ENCODE measurements at places on chromosomes 5 and 9.

DNA sequence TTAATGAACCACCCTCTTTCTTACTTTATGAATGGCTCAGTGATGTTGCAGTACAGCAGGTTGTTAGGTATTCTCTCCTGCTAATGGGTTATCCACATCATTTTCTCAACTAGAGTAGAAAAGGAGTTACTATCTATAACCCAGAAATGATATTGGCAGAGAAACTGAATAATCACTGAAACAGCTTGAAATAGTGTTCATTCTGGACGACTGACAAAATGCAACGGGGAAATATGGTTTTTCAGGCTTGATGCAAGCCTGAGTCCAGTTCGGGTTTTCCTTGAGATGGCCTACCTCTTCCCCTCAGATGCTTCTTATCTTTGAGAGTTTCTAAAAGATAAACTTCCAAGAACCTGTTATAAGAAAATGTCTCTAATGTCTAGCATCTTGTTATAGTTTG, 187.3 kb downstream of the RAB3C start:
- no peak for DNase-seq

DNA sequence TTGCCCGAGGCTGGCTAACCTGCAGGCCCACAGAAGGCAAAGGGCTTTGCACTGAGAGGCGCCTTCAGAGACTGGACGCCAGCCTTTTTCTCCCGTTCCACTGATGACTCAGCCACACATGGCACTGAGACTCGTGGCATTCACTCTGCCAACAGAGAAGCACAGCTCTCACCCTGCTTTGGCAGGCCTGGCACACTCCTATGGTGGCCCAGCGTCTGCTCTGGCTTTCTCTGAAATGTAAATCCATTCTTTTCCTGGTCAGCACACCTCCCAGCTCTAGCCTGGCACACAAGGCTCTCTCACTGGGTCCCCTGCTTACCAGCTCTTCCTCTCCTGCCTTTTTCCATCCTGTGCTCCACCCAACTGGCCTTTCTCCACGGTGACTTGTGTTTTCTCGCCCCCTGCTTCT, 5.9 kb upstream of the MELK start:
- no peak for DNase-seq

- no peak for DNase-seq
These were observed 11.5 kb downstream of the SPOCK1 start for GRCh38 chr5:137487600-137487999.

DNA sequence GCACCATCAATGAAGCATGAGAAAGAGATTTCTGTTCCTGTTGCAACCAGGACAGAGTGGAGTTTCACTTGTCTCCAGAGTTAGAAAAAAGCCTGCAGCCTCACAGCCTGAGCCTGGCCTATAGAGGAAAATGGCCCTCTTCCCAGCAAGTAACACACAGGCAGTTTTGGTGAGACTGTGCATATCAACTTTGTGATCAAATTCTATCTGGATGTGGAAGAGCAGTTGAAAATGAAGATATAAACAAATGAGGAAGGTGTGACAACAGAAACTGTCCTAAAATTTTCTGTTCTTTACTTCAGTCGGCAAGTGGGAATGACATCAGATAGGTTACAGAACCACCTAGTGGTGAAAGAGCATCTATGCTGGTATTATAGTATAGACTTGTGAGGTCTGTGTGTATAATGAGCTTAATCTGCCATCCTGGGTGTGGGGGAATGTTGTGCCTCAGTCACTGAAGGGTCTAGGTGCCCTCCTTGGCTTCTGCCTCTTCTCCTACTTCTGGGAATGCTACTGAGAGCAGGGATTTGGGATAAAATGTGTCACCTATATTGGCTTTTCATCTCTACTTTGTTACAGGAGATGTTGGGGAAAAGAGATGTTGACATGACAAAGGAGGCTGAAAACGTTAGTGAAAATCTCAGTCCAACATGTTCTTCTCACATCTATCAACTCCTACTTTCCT, 28.2 kb downstream of the YIPF5 start:
- no peak for DNase-seq

- no peak for DNase-seq
These were observed 112.5 kb downstream of the HAPLN1 start for GRCh38 chr5:83608122-83608521.

GRCh38 chr5:173327948-173328843, at the start of gene STC2:
STC2 (minus strand) TSS chr5:173328414; CDS start chr5:173328193, 221 bp downstream.
- DNase-seq, result peak; percentile 70

GRCh38 chr9:2635922-2636321, 14.3 kb downstream of the VLDLR start:
- DNase-seq, result no peak

DNA sequence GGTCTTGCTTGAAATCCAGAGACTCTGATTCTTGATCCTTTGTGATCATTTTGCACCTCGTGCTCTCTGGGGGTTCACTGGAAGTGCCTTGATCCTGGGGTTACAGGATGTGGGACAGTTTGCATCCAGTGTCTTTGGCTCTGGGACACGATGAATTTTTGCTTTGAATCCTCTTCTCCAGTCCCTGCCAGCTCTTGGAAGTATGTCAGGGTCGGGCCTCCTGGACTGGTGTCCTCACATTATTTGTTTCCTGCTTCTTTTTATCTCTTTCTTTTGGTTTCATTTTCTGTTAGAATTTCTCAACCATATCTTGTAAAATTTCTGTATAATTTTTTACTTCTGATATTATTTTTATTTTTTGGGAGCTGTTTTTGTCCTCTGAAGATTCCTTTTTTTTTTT, 34.2 kb downstream of the SECISBP2 start:
- DNase-seq, result no peak

GRCh38 chr5:1050423-1051365, 42.1 kb downstream of the NKD2 start:
- DNase-seq, result no peak

DNA sequence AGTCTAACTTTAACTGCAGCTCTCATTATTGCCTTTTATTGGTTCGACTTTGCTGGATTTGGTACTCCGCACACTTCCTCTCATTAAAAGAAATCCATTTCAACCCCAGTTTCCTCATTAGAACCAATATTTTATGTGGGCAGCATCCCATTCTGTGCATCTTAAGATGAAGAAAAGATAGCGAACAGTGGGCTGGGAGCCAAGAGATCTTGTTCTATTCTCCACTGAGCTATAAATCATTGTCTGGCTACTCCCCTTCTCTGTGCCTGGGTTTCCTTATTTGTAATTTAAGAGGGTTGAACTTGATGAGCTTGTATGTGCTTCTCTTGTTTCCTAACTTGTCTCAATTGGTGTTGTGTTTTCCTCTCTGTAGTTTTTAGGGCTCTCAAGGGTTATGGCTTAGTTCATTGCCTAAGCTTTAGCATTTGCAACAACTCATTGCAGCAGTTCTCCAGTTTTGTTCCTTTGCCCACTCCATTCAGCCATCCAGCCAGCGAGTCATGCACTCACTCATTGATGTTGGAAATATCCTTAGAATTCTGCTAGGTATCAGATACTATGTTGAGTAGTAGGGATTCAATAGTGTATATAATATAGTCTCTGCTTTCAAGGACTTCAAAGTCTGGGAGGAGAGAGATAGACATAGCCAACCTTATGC, 273.3 kb upstream of the TNC start:
- no peak for DNase-seq

GRCh38 chr5:168339109-168339771, 47.8 kb downstream of the WWC1 start:
- DNase-seq, result no peak

DNA sequence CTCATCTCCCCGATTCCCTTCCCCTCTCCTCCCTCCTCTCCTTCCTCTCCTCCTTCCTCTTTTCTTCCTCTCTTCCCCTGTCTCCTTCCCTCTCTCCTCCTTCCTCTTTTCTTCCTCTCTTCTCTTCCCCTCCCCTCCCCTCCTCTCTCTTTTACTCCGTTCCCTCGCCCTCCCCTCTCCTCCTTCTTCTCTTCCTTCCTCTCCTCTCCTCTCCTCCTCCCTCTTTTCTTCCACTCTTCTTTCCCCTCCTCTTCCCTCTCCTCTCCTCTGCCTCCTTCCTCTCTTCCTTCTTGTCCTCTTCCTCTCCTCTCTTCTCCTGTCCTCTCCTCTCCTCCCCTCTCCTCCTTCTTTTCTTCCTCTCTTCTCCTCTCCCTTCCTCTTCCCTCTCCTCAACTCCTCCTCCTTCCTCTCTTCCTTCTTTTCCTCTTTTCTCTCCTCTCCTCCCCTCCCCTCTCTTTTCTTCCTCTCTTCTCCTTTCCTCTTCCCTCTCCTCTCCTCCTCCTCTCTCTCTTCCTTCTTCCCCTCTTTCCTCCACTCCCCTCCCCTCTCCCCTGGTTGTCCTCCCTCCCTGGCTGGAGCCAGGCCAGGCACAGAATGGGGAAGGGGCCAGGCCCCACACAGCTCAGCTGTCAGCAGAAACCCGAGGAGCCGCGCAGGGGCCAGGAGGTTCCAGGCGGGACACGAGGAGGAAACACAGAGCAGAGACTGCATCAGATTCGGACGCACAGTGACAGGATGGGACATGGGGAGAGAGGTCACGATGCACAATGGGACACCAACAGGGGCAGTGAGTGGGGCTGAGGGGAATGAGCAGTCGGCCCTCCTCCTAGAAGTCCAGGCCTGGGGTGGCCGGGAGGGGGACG, 48.0 kb downstream of the CAMK2A start:
- no peak for DNase-seq

DNA sequence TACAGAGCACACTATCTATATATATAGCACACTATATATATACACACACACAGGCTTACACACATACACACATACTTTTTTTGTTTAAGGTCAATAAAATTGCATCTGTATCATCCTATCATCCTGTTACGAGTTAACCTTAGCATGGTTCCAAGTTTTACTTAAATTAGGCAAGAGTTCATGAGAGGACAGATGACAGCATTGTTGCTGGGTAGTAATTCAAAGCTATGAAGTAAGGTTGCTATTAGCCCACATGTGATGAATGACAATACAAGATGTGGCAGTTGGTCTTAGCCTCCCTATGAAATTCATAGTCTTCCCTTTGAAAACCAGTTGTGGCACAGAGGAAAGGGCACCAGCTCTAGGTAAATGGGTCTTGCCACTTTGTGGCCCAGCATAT, 438.1 kb downstream of the ACTL7B start:
- no peak for DNase-seq

GRCh38 chr9:16410601-16411280, 459.7 kb downstream of the BNC2 start:
- no peak for DNase-seq

DNA sequence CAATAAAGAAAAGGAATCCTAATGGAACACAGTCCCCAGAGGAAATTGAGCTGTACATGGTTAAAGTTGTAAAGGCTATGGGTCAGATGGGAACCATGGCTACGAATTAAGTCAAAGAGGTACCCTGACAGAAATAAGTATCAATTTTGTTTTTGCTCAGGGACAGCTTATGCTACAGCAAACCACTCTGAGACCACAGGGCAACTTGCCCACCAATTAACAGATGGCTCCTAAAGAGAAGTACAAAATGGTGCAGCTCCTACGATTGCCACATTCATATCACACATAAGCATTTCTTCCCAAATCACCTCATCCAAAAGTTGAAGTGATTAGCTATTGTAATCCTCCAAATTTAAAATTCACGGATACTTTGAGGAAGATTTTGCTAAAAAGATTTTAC, 83.0 kb downstream of the ELAVL2 start:
- DNase-seq, result no peak

GRCh38 chr5:53820802-53821171, 260.3 kb downstream of the NDUFS4 start:
- DNase-seq, result no peak

- no peak for DNase-seq
These were observed 514 bp downstream of the SOHLH1 start for GRCh38 chr9:135698767-135699166.

GRCh38 chr5:96141749-96142148, 180.1 kb upstream of the ELL2 start:
- DNase-seq, result no peak

GRCh38 chr9:136055715-136056545, 39.2 kb downstream of the NACC2 start:
- no peak for DNase-seq

GRCh38 chr5:34488984-34489383, 167.1 kb upstream of the RAI14 start:
- DNase-seq, result no peak

DNA sequence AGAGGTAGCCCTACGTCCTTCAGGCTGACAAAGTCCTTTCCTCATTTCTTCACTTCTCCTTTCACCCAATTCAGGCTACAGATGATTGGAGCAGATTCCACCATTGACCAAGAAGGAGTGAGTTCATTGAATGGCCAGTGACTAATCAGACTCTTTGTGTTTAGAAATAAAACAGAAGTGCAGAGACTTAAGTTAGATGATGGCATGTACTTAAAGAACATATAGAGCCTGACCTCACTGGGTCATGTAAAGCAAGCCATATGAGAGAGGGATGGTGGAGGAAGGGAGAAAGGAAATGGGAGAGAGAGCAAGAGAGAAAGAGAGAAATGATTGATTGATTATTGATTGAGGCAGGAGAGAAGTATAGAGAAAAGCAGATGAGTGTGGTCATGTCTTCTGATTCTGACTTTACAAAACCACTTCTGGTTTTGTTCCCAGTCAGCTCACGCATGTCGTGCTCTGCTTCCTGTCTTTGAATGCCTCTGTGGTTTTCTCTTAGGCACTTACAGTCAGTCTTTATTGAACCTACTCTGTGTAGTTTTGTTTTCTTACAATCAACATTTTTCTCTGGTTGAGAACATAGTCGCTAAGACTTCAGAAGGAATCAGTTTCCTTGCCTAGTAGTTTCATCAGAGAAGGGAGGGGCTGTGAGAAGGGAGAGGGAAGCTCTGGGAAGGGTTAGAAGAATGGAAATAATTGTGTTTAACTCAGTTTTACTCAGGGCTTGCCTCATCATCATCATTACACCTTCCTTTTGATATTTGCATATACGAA, 149.2 kb upstream of the KLF9 start:
- peak; percentile 47 for DNase-seq

GRCh38 chr5:34628373-34628772, 27.8 kb upstream of the RAI14 start:
- no peak for DNase-seq
